Tibial nerve (tissue), 4 donors: ENCODE measurements at places on chromosomes 7 and 10.

DNA sequence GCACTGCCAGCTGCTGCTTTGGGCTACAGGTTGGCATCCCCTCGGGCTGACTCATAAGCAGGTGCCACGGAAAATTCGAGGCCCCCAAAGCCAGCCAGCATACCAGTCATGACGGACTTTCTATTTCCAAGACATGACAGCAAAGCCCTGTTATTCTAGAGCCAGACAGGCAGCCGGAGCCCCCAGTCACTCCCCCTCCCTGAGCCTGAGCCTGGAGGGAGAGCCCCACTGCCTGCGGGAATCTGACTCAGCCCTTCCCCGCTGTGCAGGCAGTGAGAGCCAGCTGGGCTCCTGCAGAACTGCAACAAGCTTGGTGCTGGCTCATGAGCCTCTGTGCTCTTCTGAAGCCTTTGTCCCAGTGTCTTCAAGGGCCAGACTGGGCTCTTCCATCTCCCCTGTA, 15.8 kb downstream of the BTBD16 start:
- no peak for DNase-seq

DNA sequence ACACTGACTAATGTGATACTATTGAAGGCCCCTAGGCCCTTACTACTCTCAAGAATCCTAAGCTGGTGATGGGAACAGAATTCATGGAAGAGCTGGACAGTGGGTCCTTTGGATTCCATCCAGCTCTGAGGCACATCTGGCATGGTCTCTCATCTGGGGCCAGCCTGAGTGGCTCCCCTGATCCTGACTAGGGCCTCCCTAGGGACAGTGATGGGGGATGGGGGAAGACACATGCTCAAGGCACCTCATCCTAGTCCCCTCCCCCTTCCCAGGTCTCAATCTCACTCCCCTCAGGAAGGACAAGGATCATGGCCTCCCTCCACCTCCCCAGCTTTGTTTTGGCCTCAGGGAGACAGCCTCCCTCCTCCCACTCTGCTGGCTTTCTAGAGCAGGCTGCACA, 1.8 kb downstream of the KCNIP2 start:
- no peak for DNase-seq

GRCh38 chr10:124289851-124290795, 128.6 kb downstream of the OAT start:
- no peak for DNase-seq

- DNase-seq = no peak
These were observed 77.6 kb upstream of the NME8 start for GRCh38 chr7:37770838-37771237.

GRCh38 chr10:91307489-91307888, 87.0 kb downstream of the PCGF5 start:
- no peak for DNase-seq
